ENCODE measurements at places on chromosomes 11 and 22. TPM values are rescaled to one million over a fixed set of nuclear protein-coding genes. Genes with fewer than 3 reads are reported as not detected.

- H3K27me3 ChIP-seq = no peaks in the 10 kb centered on the region
- DNase-seq = no peak
- H3K4me1 ChIP-seq = no peaks in the 10 kb centered on the region
- no peak overlapping the region for H3K4me3 ChIP-seq
These were observed 12.5 kb downstream of the OR5B3 start for GRCh38 chr11:58394195-58394594.

GRCh38 chr11:79406376-79406775 lies 34.5 kb downstream of the TENM4 start:
- no peaks in the 10 kb centered on the region for H3K36me3 ChIP-seq
- H3K4me1 ChIP-seq = no peaks in the 10 kb centered on the region
- no peaks in the 10 kb centered on the region for H3K27me3 ChIP-seq
- H3K27ac ChIP-seq = no peak overlapping the region
- DNase-seq = no peak

Gene PGA4
- total RNA-seq = 0.83 TPM

Gene NPAS4
- not detected for total RNA-seq

Measured in lower lobe of right lung (tissue), 2 donors.